Left ventricle myocardium superior (tissue), 1 donor: ENCODE measurements at places on chromosomes 12 and 14. TPM values are rescaled to one million over a fixed set of nuclear protein-coding genes. Genes with fewer than 3 reads are reported as not detected.

Gene IL31
- not detected for total RNA-seq

Gene PRKAB1
- total RNA-seq, result 12.1 TPM

Gene DDIT3
- 22.2 TPM for total RNA-seq

Gene FAM161B
- total RNA-seq, result 3.8 TPM

Gene TSHR
- not detected for total RNA-seq

Gene BRF1
- 20.3 TPM for total RNA-seq

Gene IL23A
- total RNA-seq, result not detected

Gene PRH2
- total RNA-seq, result not detected

Gene TAS2R9
- total RNA-seq, result not detected

Gene NKX2-1
- not detected for total RNA-seq

Gene INHBC
- total RNA-seq, result not detected

Gene TPPP2
- 1.2 TPM for total RNA-seq

Gene CELA1
- not detected for total RNA-seq
